ENCODE measurements at places on chromosomes 2 and 18. TPM values are rescaled to one million over a fixed set of nuclear protein-coding genes. Genes with fewer than 3 reads are reported as not detected.

Gene SNX17
- 149 TPM for total RNA-seq

Gene CNOT11
- 29.3 TPM for total RNA-seq

Gene MEP1B
- not detected for total RNA-seq

Gene HOXD8
- not detected for total RNA-seq

Gene RAPH1
- total RNA-seq = 6.2 TPM
